ENCODE measurements at places on chromosomes 6 and 20.

DNA sequence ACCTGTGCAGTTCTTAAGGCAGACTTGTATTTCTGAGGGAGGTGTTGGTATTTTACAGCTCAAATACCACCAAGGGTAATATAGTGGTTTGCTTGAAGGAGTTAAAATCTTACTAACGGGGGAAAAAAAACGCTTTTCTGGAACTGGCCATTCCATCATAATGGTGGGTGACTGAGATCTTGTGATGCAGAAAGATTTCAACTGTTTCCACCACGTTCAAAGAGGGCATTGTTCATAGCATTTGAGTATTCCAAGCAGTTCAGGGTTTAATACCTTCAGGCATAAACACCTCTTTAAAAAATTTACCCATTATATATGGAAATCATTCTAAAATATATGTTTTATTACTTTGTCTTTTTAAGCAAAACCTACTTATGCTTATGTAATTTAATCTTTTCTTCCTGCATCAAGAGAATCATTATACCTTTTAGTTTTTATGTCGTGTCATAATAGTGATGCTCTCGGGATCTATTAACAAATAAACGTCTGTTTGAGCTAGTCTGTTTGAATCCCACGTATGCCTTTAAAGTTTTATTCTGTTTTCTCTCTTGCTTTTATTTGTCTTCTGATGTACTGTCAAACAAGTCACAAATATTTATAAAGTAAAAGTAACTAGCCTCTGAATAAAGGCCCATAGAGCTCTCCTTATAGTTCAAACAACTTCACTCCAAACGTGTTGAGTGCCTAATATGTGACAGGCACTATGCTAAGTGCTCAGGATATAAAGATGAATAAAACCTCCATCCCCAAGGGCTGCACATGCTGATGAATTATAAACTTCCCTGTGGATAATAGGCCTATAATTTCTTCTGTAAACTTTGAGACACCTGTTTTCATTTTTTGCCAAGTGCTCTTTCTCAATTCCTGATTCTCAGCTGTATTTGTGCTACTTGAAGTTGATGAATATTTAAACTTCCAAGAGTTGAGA is 298.8 kb upstream of the FERMT1 start:
- DNase-seq: no peak

GRCh38 chr6:137779982-137780381 is 87.1 kb upstream of the TNFAIP3 start:
- DNase-seq: no peak

DNA sequence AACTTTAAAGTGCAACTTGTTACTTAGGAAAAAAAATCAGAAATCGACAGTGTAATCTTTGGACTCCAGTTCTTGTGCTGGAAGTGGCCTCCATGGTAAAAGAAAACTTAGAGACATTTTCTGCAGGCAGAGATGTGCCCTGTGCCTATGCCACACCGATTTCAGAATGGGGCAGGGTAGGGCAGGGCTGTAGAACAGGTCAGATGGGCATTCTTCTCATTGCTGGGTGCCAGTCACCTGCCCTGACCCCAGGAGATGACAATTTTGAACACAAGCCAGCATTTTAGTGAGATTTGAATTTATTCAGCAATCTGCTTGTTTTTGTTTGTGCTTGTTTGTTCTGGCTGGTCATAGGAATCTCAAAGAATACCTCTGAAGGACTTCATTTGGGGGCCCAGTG is 63.3 kb downstream of the SASH1 start:
- no peak for DNase-seq

DNA sequence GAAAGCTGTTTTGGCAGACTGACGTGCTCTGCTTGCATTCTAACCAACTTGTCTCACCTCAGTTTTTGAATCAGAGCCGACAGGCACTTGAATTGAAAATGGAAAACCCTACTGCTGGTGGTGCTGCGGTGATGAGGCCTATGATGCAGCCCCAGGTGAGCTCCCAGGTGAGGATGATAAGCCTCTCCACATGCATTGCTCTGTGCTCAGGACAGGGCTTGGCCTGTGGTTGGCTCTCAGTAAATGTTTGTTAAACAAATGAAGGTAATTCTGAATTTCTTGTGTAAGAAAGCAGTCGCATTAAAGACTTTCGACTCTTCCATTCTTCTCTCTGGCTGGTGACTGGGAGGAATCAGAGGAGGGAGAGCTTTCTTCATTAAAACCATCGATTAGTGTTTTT is 136.3 kb downstream of the SULF2 start:
- DNase-seq: no peak

GRCh38 chr20:59376109-59376841 is 75.9 kb downstream of the EDN3 start:
- DNase-seq: no peak

- DNase-seq: no peak
Observed at GRCh38 chr20:25037288-25038102, 20.4 kb downstream of the ACSS1 start.

DNA sequence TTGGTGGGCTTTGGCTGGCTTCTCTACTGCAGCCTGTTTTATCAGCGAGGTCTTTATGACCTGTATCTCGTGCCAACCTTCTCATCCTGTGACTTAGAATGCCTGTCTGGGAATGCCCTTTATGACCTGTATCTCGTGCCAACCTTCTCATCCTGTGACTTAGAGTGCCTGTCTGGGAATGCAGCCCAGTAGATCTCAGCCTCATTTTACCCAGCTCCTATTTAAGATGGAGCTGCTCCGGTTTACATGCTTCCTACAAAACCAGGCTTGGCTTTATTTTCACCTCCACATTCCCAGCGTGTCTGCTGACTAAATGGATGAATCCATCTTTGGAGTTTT is 395.3 kb downstream of the PREX1 start:
- no peak for DNase-seq

GRCh38 chr6:9482030-9482738 is 932.7 kb downstream of the TFAP2A start:
- peak; percentile 93 for DNase-seq
